Dermis blood vessel endothelial cell (primary cell): ENCODE measurements at places on chromosomes 1 and 21. TPM values are rescaled to one million over a fixed set of nuclear protein-coding genes. Genes with fewer than 3 reads are reported as not detected.

CFHR3 gene
- total RNA-seq: not detected in 2 replicates

GIPC2 gene
- total RNA-seq: 55.5 and 69.1 TPM in 2 replicates

FOXD3 gene
- not detected in 2 replicates for total RNA-seq

LAX1 gene
- 0.19 TPM in 1 of 2 replicates, not detected in the other for total RNA-seq

CELA3A gene
- not detected in 2 replicates for total RNA-seq

KCNQ4 gene
- total RNA-seq: not detected in 2 replicates

CFHR5 gene
- not detected in 2 replicates for total RNA-seq

TNFAIP8L2 gene
- total RNA-seq: 0.14 TPM in 1 of 2 replicates, not detected in the other

DPT gene
- not detected in 2 replicates for total RNA-seq
